Activated T-cell treated with anti-CD3 and anti-CD28 coated beads, Interleukin-2, amount 50 U/mL, for 72 hours (primary cell): ENCODE measurements at places on chromosomes 13 and 19.

GRCh38 chr19:12884926-12885748 is 1.9 kb downstream of the KLF1 start:
- DNase-seq = peak; percentile 97

GRCh38 chr13:24215732-24216131 is 55.2 kb downstream of the SPATA13 start:
- no peak for DNase-seq

DNA sequence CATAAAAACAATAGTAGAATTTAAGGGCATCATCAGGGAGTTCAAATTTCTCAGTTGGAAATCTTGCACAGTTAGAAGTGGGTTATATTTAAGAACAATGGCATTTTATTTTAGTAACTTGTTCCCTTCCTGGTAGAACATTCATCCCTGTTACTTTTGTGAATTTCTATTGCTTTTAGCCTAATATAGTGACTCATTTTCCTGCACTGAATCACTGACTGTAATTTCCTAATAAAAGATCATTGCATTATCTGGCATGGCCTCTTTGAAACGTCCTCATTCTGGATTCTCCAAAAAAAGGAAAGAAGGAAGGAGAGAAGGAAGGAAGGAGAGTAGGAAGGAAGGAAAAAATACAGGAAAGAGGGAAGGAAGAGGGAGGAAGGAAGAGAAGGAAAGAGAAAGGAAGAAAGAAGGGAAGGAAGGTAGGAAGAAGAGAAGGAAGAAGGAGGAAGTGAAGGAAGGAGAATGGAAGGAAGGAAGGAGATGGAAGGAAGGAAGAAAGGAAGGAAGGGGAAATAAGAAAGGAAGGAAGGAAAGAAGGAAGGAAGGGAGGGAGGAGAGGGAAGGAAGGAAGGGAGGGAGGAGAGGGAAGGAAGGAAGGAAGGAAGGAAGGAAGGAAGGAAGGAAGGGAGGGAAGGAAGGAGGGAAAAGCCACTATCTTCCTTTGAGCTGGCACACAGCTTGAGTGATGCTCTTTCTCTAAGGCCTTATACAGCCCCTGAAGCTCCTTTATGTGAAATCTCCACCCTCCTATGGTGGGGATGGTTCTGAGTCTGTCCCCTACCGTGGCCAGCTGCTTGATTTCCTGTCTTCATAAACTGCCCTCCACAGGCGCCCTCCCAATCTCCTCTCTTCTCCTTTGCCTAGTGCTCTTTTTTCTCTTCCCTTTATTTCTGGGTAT is 29.8 kb upstream of the TM9SF2 start:
- no peak for DNase-seq

GRCh38 chr13:21310220-21310619 is 133.8 kb downstream of the MRPL57 start:
- no peak for DNase-seq

DNA sequence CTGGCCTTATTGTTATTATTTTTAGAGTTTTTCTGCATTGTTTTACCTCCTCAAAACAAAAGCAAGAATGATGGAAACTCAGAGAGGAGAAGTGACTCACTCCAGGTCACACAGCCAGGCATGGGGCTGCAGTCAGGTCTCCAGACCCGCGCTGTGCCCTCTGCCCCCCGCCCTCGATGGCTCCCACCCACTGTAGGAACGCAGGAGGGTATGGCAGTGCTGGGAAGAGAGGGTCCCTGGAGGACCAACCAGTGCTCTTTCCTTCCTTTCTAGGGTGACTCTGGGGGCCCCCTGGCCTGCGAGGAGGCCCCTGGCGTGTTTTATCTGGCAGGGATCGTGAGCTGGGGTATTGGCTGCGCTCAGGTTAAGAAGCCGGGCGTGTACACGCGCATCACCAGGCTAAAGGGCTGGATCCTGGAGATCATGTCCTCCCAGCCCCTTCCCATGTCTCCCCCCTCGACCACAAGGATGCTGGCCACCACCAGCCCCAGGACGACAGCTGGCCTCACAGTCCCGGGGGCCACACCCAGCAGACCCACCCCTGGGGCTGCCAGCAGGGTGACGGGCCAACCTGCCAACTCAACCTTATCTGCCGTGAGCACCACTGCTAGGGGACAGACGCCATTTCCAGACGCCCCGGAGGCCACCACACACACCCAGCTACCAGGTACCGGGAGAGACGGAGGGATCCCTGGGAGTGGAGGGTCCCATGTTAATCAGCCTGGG is 5.6 kb downstream of the TIMM13 start:
- no peak for DNase-seq

DNA sequence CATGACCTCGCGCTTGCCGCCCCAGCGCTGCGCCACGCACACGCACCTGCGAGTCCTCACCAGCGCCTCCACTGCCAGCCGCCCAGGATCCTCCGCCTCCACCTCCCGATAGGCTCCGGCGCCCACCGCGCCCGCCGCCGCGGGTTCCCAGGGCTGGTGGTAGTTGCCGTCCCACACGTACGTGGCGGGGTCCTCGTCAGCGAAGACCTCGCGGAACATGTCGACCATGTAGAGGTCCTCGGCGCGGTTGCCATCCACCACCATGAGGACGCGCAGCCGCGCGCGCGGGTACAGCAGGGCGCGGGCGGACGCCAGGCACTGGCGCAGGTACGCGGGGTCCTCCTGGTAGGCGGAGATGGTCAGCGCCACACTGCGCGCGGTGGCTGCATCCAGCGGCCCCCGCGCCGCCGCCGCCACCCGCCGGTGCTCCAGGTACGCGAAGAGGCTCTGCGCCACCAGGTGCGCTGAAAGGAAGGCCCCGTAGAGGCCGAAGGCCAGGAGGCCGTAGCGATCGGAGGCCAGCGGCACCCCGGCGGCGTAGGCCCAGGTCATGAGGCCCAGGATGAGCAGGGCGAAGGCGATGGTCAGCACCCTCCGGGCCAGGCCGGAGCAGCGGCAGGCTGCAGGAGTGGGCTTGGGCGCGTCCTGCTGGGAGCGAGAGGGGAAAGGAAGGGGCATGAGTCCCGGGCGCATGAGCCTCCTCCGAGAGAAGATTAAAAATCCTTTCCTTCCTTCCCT is 4.4 kb downstream of the HAS1 start:
- no peak for DNase-seq

- DNase-seq = no peak
Observed at GRCh38 chr19:10642473-10643171, 11.5 kb upstream of the ILF3 start.

DNA sequence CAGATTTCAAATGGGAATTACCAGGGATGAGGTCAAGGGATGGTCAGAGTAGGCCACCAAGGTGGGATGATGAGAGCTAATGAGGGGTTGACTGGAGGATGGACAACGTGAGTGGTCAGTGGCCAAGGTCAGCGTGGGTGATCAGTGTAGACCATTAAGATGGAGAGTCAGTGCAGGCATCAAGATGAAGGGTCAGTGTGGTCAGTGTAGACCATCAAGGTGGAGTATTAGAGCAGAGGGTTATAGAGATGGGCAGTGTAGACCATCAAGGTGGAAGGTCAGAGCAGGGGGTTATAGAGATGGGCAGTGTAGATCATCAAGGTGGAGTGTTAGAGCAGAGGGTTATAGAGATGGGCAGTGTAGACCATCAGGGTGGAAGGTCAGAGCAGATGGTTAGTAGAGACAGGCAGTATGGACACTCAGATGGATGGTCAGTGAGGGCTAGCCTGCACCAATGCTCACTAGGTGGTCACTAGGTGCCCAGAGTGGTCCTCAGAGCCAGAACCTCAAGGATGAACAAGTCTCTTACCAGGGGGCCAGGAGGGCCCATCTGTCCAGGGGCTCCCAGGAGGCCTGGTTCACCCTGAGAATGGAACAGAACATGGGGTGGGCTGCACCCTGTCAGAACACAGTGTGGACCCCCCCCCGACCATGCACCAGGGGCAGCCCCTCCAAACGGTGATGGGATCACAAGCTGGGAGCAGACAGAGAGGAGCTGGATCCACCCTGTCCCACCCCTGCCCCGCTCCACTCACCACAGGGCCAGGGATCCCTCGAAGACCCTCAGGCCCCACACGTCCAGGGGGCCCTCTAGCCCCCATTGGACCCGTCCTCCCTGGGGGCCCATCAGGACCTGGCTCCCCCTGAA is 32.7 kb upstream of the OLFM2 start:
- no peak for DNase-seq

GRCh38 chr13:68535329-68535728 is 1305.2 kb upstream of the PCDH9 start:
- DNase-seq = no peak

DNA sequence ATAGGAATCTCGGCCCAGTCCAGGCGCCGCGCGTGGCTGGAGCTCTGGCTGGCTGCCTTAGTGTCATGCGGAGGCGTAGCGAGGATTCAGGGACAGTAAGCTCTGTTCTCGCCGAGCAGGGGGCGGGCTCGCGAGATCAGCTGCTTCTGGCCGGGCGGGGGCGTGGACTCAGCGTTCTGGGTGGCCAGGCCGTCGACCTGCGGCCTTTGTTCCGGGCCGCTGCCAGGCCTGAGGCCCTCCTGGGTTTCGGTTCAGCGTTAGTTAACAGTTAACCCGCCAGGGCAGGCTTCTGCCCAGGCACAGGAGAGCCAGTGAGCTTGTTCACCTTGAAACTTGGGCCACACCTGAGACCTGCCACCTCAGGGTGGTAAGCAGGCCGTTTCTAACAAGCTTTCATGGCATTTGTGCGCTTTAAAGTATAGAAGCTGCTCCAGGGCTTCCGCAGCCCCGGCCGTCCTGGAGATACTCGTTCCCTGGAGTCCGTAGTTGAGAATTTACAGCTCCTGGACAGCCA is 332.2 kb upstream of the SGCG start:
- no peak for DNase-seq

GRCh38 chr19:44628793-44629192 is 14.9 kb upstream of the PVR start:
- no peak for DNase-seq

DNA sequence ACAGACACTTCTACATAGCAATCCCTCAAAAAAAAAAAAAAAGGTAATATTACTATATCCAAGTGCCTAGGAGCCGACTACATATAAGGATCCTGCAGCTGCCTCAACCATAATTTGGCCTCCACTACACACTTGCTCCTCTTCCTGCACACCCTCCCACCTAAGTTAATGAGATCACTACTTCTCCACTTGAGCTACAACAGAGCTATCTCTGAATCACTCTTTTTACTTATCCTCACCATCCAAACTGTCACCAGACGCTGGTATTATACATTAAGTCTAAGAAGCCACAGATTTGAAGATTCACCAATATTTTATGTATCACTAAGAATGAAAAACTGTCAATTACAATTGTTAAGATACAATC is 8.3 kb downstream of the OBI1 start:
- no peak for DNase-seq

- no peak for DNase-seq
Observed at GRCh38 chr13:43232873-43233265, 209.5 kb downstream of the DNAJC15 start.

- DNase-seq = no peak
Observed at GRCh38 chr13:104954210-104954609, 1581.3 kb downstream of the EFNB2 start.

DNA sequence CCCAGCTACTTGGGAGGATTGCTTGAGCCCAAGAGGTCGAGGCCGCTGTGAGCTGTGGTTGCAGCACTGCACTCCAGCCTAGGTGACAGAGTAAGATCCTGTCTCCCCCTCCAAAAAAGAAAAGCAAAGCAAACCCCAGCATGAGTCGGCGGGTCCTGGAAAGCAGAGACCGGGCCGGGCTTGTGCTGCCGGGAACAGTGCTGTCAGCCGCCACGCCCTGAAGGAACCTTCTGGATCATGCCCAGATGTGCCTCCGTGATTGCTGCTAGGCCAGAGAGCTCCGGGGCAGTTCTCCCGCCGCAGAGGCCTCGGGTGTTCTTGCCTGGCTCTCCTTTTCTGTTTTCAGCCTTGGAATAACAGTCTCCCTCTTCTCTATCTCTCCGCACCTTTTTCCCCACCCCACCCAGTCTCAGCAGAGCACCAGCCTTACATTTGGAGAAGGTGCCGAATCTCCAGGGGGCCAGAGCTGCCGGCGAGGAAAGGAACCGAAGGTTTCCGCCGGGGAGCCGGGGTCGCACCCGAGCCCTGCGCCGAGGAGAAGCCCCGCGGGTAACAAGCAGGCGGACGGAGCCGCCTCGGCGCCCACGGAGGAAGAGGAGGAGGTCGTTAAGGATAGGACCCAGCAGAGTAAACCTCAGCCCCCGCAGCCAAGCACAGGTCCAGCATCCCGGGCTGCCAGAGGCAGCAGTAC is 181.9 kb downstream of the STK24 start:
- no peak for DNase-seq

GRCh38 chr19:56142087-56142787 is 1.1 kb downstream of the ZNF444 start:
- no peak for DNase-seq

- DNase-seq = no peak
Observed at GRCh38 chr13:73599232-73600128, 534.7 kb downstream of the KLF12 start.

DNA sequence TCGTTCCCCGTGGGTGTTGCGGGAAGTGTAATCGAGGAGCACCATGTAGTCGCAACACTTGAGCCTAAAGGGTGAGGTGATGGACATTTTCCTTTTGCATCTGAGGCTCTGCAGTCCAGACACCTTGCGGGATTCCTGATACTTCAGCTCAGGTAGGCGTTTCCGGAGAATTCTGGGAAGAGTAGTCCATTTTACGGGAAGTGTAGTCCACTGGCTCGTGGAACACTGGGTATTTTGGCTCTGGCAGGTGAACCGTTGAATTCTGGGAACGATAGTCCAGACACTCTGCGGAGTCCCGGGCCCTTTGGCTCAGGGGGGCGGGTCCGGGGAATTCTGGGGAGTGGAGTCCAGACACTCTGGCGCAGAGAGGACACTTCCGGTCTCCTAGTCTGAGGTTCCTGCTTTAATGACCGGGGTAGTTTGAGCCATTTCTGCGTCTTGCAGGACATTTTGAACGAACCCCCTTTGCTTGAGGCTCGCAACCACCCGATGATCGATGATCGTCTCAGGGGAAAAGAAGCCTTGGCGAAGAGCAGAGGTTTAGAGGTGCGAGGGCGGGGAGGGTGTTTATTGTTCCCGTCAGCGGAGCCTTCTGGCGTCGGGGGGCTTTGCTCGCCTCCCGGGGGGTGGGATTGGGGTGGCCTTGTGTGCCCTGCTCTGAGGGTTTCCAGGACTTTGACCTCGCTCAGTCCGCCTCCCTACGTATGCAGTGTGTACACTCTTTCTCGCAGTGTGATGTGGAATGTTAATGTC is at the start of gene ZNF223:
Gene ZNF223, plus strand, starts transcription at position 387 of the 753 bp plus-strand sequence. CDS start 3,141 bp downstream, outside the sequence.
- peak; percentile 35 for DNase-seq

GRCh38 chr13:76600081-76600480 is 286.1 kb downstream of the KCTD12 start:
- DNase-seq = no peak

- DNase-seq = no peak
Observed at GRCh38 chr13:90177512-90177911, 1170.0 kb upstream of the MIR17HG start.

- peak; percentile 75 for DNase-seq
Observed at GRCh38 chr19:14363183-14364097, 17.8 kb upstream of the ADGRE5 start.

DNA sequence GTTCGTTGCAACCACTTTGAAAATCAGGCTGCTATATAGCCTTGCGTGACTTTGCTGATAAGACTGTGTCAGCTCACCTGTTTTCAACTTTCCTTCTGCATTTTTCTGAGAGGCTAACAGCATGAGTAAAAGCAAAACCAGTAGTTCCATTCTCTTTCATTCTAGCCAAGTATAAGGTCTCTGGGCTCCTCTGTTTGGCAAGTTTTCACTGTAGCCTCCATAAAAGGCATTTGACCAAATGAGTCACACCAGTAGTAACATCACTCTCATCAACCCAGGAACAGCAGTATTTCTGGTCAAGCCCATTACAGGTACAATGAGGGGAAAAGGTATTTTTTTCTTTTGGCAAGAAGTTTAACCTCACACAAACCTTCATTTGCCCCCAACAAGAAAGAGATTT is 1149.8 kb upstream of the MIR17HG start:
- DNase-seq = no peak
